ENCODE measurements at places on chromosomes 4 and X.

GRCh38 chr4:137768196-137768595 lies 235.9 kb upstream of the PCDH18 start:
- DNase-seq: no peak

- DNase-seq: no peak
These were observed 190.8 kb downstream of the HTR2C start for GRCh38 chrX:114774691-114775090.

DNA sequence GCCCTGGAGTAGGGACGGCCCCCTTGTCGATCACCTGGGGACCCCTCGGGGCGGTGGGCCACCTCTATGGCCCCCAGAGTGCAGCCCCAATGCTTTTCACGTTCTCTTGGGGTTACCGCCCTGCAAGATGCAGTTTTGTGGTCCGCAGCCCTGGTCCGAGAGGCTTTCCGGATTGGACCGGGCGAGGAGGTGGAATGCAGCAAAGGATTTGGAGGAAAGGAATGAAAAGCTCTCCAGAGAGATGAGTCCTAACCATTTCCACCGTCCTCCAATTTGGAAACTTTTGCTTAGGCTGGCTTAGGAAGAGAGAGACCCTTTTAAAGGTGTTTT lies 601 bp downstream of the SLC25A43 start:
- DNase-seq: no peak

DNA sequence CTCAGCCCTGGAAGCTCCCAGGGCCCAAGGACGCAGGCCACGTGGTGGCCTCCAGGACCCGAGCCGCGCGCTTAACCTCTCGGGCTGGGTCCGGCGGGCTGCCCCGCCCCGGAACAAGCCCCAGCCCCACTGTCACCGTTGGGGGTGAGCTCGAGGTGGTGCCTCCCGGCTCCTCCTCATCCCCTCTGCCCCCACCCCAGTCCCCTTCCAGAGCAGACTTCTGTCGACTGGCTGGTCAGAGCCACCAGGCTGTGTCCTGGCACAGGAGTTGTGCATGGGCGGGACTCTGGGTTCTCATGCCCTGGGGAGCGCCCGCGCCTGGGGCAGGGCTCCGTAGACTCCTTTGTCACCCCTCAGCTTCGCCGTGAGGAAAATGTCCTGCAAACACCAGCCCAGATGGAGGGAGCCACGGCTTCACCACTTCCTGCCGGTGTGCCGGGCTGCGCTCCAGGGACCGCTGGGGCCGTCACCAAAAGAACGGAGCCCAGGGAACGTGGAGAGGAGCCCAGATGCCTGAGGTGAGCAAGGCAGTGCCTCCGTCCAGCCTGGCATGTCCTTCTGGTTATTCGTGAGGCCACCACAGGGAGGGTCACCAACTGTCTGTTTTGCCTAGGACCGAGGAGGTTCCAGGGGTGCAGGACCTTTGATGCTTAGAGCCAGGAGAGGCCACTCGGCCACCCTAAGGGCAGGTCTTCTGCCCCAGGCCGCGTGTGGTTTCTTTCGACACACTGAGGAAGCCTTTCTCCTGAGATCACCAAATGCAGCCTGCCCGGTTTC lies 7.1 kb upstream of the RGS12 start:
- no peak for DNase-seq

- DNase-seq: no peak
These were observed 3.6 kb downstream of the NEIL3 start for GRCh38 chr4:177313263-177313662.
